ENCODE measurements at places on chromosomes 3 and 15. TPM values are rescaled to one million over a fixed set of nuclear protein-coding genes. Genes with fewer than 3 reads are reported as not detected.

FEM1B gene
- total RNA-seq: 35.3 TPM

RAB27A gene
- 12.0 TPM for total RNA-seq

DNAH12 gene
- total RNA-seq: 0.37 TPM

CEMIP gene
- total RNA-seq: 3.9 TPM

NUP210 gene
- 0.30 TPM for total RNA-seq

Data from smooth muscle cell of the umbilical artery (primary cell).